Stimulated activated CD4-positive, alpha-beta T cell treated with anti-CD3 and anti-CD28 coated beads, Interleukin-1b, Interleukin-23, amount 100 ng/mL, for 1 hour (primary cell): ENCODE measurements at places on chromosomes 6 and 20.

GRCh38 chr6:123648723-123649122, 12.0 kb upstream of the TRDN start:
- no peak for DNase-seq

- no peak for DNase-seq
These were observed 23.1 kb downstream of the GNAS start for GRCh38 chr20:58875541-58876134.

DNA sequence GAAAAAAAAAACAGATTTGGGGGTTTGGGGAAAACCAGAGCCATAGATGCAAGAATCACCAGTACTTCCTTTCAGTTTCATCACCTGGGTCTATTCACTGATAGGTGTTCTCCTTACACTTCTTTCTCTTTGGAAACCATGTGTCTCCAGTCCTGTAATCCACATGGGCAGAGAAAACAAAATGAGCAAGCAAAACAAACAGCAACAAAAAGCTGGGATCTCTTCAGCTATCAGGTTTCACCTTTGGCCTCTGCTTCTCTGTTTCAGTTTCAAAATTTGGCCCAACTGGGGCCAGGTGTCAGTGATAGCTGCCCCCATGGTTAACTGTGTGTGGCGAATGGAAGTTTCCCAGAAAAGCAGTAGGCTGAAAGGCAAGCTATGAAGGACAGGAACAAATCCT, 220.0 kb upstream of the THBS2 start:
- DNase-seq = no peak

DNA sequence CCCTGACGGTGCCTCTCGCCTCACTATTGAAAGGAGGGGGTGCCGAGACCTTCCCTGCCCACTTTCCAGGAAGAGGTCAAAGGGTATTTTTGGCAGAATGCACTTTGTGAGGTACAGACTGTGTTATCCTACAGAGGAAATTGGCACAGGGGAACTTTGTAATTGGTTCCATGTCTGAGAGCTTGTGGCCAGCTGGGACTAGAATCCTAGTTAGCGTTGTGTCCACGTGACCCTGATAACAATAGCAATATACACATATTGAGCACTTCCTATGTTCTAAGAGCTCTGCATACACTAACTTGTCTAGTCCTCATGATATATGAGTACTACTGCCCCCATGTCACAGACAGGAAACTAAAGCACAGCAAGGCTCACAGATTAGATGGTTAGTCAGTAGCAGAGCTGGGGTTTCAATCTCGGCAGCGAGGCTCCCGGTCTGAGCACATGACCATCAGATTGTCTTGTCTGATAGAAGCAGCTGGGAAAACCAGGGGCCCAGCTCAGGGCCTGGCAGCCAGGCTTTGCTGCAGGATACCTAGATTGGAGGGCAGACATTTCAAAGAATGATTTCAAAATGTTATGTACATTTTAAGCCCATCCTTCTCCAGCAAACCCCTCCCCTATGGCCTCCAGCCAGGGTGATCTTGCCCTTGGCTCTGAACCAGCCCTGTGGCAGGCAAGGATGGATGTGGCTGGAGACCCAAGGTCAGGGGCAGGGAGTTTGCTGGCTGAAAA, 1.4 kb downstream of the MAPK13 start:
- DNase-seq = no peak

DNA sequence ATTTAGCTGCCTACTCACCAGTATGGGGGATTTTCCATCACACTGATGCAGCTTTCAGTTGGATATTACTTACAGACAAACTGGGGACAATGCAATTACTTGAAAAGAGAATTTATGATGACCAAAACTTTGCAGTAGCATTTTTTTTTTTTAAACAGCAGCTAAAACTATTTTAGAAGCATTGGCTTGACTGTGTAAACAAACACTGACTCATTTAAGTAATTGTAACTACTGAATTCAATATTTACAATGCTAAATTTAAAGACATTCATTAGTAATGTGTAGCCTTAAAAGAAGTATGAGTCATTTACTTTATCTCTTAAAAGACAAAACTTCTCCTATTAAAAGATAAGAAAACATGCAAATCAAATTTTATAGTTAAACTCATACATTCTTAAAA, 295.9 kb upstream of the FERMT1 start:
- no peak for DNase-seq

GRCh38 chr6:88840796-88841539, 122.5 kb downstream of the RNGTT start:
- DNase-seq = no peak

- DNase-seq = no peak
These were observed 140.4 kb upstream of the CENPW start for GRCh38 chr6:126199466-126199865.

GRCh38 chr6:53920881-53921280, 126.1 kb downstream of the LRRC1 start:
- no peak for DNase-seq
